Suppressor macrophage treated with lipopolysaccharide for 1 hour (primary cell): ENCODE measurements at places on chromosomes 7 and 10.

DNA sequence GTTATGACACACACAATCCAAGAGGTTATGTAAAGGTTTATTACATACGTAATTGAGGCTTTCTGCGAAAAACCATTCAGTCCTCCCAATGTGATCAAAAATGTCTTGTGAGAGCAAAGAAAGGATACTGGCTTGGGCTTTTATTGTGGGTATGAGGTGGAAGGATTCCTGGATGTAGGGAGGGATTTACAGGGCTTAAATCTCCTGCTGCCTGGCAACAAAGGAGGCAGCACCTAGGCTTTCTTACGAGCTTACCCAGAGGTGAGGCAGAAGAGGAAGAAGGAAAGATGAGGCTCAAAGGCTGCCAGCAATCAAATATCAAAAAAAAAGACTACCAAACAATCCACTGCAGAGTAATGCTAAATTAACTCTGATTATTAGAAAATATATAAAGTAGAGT, 1149.5 kb upstream of the POT1 start:
- no peak for DNase-seq

DNA sequence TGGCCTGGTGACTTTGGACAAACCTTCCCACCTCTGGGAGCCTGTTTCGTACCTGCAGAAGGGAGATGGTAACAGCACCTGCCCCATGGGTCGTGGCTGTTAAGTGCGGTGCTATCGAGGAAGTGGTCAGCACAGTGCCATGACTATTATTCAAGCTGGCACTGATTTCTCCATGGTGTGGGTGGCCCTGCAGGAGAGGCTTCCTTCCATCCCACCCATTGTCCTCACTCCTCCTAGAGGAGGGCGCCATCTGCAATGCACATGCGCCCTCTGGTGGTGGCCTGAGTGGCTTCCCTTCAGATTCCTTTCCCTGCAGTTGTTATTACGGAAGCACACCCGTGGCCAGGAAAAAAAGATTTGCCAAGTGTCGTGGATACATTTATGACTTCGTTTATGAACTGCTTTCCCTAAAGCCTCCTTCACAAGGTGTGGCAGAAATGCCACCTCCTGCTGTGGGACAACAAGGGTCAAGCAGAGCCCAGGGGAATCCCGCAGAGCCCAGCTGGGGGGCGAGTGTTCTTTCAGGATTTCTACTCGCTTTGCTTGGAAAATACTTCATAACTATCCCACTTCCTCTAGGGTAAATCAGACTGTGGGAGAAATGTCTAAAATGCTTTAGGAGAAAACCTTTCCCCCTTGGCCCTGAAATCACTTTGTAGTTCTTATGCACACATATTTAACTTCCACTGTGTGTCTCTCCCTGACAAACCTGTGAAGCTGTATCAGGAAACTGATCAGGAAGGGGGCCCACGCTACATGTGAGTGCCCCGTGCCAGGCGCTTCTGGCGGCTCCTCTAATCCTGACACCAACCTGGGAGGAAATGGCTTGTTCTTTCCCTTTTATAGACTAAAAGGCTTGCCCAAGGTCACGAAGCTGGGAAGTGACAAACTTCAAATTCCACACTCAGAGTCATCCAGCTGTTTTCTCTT, 98.0 kb upstream of the ANLN start:
- DNase-seq = peak; percentile 86

DNA sequence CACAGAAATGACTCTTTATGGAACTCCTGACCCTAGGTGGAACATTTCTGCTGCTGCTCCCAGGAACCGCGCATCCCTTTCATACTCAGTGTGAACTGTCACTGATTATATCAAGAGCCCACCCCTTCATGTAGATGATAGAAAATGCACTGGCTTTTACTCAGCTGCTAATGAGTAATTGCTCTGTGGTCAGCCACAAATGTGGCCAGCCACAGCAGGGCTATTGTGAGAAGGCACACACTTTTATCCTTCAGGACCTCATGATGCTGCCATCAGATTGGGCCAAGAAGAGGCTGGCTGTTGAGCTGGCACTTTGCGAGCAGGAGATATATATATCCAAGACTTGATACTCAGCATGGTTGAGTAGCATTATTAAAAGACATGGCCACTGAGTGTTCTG, 124.7 kb downstream of the CFAP58 start:
- DNase-seq = no peak

DNA sequence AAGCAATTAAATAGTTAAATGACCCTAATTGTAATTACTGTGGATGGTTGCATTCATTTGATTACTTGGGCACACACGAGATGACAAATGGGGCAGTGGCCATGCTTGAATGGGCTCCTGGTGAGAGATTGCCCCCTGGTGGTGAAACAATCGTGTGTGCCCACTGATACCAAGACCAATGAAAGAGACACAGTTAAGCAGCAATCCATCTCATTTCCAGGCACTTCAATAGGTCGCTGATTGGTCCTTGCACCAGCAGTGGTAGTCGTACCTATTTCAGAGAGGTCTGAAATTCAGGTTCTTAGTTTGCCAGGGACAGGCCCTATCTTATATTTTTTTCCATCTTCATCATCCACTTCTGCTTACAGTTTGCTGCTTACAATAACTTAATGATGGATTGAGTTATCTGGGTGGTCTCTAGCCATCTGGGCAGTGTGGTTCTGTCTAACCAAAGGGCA, 8.3 kb downstream of the PCBD1 start:
- peak; percentile 91 for DNase-seq

DNA sequence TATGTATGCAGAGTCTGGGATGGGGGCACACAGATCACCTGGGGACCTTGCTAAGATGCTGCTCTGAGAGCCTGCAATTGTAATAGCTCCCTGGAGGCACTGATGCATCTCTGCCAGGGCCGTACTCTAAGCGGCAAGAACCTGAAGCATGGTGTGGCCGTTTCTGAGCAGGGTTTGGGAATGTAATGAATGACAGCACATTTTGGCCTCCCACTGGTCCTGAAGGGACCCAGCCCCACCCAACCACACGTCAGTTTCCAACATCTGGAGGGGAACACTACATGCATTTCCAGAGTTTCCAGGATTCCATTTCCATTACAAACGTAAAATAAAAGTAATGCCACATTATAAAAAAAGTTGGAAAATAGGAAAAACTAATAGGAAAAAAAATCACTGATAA, 14.0 kb downstream of the ZCCHC24 start:
- no peak for DNase-seq

DNA sequence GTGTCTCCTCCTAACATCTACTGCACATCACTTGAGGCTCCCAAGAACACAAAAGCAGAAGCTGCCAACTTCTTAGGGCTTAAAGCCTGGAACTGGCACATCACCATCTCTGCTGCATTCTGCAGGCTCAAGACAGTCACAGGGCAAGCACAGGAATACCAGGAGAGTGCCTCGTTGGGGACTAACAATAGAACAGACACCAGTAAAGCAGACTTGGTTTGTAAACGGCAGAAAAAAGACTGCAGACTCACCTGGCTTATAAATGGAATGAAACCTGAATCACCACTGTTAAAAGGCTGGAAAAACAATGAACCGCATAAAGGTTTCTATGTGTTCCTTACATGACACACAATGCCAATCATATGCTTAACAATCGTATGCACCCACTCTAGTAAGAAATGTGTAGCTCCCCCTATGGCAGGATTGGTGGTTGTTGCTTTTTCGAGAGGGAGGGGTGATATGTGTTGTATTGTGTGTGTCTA, 12.8 kb downstream of the RHEB start:
- DNase-seq = no peak

DNA sequence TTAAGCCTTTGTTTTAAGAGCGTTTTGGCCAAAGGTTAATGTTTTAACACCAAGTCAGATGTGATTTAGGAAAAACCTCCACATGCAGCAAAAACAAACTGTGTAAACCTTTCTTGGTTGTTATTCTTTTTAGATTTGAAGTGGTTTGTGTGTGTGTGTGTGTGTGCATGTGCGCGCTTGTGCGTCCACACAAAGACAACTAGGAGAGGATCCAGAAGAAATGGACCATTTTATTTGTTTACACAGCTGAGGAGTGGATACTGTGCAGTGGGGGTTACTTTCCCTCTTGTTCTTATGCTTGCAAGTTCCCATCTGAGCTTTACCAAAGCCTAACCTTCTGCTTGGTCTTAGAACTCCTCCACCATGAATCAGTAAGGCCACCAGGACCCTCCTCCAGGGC, 20.0 kb downstream of the TCF7L2 start:
- DNase-seq = no peak

GRCh38 chr10:60138026-60138425, 231.7 kb upstream of the CCDC6 start:
- DNase-seq = no peak

- no peak for DNase-seq
Observed at GRCh38 chr10:34333513-34333912, 481.6 kb downstream of the PARD3 start.

DNA sequence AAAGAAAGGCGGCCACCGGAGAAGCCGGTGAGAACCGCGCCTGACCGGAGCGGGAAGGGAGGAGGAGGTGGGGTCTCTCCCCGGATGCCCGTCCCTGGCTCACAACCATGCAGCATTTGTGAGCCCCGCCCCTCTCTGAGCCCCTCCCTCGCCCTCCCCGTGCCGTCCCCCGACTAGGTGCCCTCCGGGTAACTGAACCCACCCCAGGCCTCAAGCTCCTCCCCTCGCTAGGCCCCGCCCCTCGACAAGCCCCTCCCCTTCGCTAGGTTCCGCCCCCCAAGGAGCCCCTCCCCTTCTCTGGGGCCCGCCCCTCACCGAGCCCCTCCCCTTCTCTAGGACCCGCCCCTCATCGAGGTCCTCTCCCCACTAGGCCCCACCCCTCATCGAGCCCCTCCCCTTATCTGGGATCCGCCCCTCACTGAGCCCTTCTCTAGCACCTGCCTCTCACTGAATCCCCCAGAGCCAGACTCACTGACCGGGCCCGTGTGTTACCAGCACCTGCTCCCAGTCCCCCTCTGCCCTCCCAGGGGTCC, 42.2 kb upstream of the HSPB1 start:
- DNase-seq = peak; percentile 58

- DNase-seq = no peak
Observed at GRCh38 chr10:42962902-42963231, 114.0 kb upstream of the RET start.

DNA sequence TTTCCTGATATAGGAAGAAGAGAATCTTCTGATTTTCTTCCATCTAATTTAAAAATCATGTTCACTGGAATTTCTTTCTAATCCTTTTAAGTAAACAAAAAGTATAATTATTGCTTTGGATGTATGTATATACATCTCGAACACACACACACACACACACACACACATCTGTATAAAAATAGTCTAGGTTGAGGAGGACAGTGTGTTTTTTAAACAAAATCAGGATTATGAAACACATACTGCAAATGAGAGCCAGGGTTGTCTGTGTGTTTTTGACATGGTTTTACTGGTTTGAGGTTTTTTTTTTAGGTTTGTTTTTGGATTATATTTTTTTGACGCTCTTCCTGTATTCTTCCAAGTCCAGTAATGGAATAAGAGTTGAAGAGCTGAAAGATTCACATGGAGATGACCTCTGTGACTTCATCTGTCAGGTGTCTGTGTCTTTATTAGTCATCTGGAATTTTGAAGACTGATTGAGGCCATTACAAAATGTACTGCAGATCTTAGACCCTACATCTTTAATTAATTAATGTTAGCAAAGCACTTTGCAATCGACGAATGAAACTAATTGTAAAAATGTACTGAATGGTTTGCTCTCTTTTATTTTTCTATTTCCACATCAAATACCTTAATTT, 237.1 kb downstream of the SUGCT start:
- no peak for DNase-seq

GRCh38 chr10:70379581-70380176, 2.7 kb downstream of the LRRC20 start:
- peak; percentile 48 for DNase-seq

GRCh38 chr7:94154858-94155257, 150.7 kb upstream of the BET1 start:
- DNase-seq = no peak
